Skin of body (tissue), 3 donors: ENCODE measurements at places on chromosomes 12 and 14. TPM values are rescaled to one million over a fixed set of nuclear protein-coding genes. Genes with fewer than 3 reads are reported as not detected.

- no peak for DNase-seq
Observed at GRCh38 chr14:103105580-103106150, 11.1 kb downstream of the EXOC3L4 start.

DNA sequence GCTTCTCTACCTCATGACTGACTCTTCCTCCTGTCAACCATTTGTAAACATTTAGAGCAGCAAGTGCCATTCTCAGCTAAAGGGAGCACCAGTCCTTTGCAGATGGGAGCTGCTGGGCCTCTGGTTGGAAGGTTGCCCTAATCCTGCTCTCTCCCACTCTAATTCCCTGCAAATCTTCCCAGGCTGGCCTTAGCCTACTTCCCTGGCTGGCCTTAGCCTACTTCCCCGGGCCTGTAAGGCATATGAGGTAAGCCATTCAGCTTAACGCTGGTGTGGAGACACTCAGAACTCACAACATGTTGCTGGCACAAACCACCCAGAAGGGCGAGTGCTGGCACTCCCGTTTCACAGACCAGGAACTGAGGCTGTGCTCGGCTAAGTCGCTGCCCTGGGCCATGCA, 69.0 kb downstream of the CPSF2 start:
- no peak for DNase-seq

DNA sequence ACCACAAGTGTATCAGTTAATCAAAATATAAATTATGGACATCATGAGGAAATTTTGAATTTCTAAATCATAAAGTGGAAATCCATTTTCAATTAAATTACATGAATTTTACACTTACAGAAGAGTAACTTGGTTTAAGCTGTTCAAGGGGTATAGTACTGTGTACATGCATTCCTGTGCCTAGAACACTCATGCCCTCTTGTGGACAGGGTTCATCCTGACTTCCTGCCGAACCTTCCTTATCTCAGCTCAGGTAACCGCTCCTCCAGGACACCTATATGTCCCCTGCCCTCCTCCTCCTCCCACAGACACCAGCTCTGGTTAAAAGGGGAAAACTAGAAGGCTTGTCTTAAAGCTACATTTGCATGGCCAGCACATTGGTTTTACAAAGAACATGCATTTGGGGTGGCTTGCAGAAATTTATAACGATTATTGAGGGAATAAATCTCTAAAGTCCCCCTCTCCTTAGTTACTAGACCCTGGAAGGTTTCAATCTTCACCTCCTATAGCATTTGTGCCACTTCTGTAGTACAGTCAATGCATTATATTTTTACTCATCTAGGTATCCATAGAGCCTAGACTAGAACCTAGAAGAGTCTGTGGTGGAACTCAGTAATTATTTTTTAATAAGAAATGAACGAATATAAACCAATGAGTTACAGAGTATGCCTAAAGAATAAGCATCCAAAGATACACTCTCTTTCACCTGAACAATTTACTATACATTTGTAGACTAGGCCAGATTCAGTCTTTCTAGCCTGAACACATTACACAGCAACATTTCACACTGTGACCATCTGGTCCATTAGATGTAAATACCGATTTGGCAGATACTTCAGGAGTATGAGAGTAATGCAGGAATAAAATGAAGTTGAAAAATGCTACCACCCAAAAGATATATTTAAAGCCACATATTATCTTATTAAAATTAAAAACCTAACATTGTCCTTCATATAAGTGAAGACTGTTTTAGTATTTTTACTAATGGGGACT, 345.6 kb downstream of the PAWR start:
- no peak for DNase-seq

DNA sequence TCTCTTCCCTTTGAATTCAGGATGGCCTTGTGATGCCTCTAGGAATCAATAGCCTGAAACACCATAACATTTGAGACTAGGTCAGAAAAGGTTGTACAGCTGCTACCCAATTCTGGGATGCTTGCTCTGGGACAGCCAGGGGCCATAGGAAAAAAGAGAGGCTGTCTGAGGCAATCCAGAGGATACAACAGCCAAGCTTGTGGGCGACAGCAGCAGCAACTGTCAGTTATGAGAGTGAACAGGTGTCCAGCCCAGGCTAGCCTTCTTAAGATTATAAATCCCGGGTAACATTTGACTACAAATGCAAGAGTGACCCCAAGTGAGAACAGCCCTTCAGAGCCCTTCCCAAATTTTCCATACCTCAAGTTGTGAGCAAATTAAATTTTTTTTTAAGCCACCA, 11.1 kb downstream of the DCN start:
- DNase-seq, result no peak

GRCh38 chr12:27000961-27001360, 13.2 kb downstream of the TM7SF3 start:
- no peak for DNase-seq

DNA sequence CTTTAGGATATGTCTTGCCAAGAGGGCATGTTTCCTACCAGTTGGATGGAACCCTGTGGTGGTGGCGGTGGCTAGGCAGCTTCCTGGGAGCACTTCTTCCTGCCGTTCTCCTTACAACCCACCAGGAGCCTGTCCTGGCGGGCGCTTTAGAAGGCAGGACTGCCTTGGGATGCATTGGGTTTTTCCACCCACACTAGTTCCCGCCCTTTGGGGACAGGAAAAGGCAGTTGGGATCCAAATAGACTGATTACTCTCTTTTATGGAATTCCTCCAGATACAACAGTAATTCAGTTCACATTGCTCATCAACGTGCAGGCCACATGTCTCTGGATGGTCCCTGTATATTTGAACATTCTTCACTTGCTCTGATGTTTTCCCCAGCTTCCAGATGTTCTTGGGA, 305.7 kb upstream of the SSTR1 start:
- peak; percentile 93 for DNase-seq

DNA sequence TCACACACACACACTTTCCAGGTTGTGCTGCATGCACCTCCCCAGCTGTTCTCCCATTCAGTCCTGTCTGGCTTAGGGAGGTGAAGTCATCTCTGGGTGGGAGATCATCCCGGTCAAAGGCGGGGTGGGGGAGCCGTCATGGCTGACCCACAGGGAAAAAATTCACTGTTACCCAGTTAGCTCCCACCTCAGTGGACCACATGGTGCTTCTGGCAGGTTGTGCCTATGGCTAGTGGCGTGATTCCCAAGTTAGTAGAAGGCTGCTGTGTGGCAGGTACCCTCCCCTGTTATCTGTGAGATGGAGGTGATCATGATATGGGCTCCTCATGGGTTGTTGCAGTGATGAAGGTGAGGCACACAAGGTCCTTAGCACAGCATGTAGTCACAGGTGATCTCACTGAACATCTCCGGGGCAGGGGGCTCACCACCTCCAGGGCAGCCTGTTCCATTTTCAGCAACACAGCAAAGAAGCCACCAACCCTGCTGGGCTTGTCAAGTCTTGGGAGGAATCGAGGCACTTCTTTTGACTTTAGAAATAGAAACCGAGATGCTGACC, 154.9 kb upstream of the CCND2 start:
- no peak for DNase-seq

DNA sequence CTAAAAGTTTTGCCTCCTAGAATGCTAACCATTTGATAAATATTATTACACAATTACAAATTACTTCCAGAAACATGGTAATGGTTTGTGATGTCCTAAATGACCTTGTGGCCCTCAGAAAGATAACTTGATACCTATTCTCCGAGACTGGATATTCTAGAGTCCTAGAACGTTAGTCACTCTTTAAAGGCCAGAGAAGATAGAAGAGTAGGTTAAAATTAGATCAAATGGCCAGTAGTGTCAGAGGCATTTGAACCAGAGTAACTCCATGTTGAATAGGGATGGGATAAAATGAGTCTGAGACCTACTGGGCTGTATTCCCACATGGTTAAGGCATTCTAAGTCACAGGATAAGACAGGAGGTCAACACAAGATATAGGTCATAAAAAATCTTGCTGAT, 96.6 kb upstream of the ADAMTS20 start:
- no peak for DNase-seq

- DNase-seq, result no peak
Observed at GRCh38 chr14:83874662-83875061, 1655.3 kb upstream of the FLRT2 start.

DNA sequence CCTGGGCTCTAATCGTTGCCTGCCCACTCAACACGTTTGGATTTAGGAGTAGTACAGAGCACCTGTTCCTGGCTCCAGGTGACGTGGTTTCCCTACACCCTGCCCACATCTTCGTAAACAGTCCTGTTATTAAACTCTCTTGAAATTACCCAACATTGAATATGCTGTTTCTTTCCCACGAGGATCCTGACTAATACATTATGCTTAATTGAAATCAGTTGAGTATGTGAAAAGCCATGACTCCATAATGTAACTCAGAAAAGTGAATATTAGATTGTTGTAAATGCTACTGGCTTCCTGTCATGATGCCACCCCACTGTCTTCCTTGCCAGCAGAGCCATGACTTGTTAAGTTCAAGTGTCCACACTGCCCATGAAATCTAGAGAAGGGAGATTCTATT, 21.6 kb downstream of the AK7 start:
- no peak for DNase-seq

GRCh38 chr14:52262600-52262999, 4.9 kb upstream of the PTGDR start:
- DNase-seq, result no peak

DNA sequence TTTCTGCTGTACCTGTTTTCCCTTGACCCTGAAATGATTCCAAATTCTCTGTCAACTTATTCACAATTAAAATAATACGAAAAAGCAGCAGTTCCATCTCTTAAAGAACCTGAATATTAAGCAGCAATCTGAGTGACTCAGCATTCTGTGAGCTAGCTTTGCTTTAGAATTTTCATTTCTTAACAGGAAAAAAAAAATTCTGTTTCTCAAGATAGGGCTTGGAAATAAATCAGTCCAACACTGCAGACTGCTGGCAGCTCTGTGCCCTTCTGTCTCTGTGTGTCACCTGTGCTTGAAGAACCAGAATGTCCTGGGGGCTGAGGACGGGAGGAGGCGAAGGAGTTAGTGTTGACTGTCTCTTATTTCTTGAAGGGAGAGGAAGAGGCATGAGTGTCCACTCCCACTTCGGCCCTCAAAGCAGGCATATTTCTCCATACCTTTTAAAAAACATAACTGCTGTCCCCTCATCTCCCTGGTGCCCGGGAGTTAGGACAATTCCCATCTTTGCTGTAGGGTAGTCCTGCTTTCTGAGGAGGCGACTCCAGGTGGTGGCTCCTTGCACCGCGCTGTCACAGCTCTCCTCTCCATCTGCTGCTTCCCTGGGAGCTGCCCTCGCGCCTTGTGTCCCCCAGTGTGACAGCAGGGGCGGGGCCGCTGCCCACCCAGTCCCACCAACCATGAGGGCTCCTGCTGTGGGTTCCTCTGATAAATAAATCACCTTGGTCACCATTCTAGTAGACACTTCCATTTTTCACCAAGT, 203.1 kb downstream of the CALM1 start:
- DNase-seq, result no peak

GRCh38 chr12:27711967-27712366, 1.3 kb downstream of the MRPS35 start:
- DNase-seq, result no peak

- DNase-seq, result no peak
Observed at GRCh38 chr12:108055141-108055540, 73.9 kb upstream of the WSCD2 start.

DNA sequence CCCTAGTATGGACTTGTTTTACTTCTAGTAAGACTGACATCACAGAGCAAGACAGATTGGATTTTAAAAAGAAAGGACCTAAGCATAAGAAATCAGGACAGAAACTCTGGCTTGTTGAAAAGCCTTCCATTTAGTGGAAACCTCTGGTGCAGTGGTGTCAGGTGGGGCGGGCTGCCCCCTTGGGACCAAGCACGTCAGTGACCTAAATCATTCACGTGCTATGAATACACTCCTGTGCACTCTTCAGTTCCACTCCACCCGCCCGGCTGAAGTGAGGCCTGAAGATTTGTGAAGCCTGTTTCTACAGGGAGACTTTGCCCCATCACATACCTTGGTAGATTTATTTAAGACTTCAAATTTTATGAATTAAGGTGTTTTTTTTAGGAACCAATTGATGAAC, 58.2 kb upstream of the STRN3 start:
- no peak for DNase-seq

- no peak for DNase-seq
Observed at GRCh38 chr14:73461478-73462047, 3.2 kb upstream of the NUMB start.

GRCh38 chr14:50744231-50744630, 76.1 kb upstream of the SAV1 start:
- DNase-seq, result no peak

DNA sequence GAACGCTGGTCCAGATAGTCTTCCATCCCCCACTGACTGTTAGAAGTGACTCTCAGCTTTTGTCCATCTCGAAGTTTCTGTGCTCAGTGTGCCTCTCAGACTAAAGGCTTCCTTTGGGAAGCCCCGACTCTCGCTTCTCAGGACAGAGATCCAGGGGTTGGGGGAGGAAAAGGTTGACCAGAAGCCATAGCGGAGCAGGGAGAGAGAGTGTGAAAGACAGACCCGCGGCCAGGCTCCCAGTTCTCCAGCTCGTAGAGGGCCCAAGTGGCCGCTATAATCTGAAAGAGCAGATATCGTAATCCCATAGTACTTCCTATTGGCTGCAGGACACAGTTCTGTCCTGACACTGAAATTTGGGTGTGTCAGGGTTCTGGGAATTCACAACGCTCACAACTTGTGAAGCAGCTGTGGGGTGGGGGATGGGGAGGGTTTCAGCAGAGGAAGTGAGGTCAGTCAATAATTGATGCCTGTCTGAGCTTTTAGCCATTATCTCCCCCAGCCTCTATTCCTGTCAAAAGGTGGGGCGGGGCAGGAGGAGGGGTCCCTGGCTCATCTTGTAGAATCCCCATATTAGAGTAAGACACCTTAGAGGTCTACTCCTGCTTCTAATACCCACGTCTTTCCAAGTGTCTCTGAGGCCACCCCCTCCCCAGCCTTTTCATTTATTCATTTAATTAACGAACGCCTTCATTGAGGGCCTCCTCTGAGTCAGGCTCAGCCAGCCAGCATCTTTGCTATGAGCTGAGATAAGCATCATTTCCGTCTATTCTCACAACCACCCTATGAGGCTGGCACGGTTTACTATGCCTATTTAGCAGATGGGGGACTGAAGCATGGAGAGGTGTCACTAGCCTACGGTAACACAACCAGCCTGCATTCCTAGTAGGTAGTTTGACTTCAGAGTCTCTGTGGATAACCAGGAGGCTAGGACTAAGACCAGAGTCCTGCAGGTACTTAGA, 1.6 kb upstream of the ACVRL1 start:
- DNase-seq, result peak; percentile 89

GRCh38 chr14:57568554-57568953, 74.9 kb upstream of the CCDC198 start:
- DNase-seq, result no peak

GRCh38 chr14:78637489-78637888, 467.3 kb downstream of the NRXN3 start:
- no peak for DNase-seq

CCDC198 gene
- total RNA-seq, result not detected

PLEKHG7 gene
- total RNA-seq, result not detected

PPP1R36 gene
- 0.89 TPM for total RNA-seq

FGF23 gene
- total RNA-seq, result not detected

KRT2 gene
- total RNA-seq, result 12.1 TPM

P2RX2 gene
- total RNA-seq, result not detected

TMTC2 gene
- total RNA-seq, result 37.3 TPM

PRIMA1 gene
- total RNA-seq, result 0.99 TPM

NKX2-1 gene
- not detected for total RNA-seq
